ENCODE measurements at places on chromosomes 16 and 17. TPM values are rescaled to one million over a fixed set of nuclear protein-coding genes. Genes with fewer than 3 reads are reported as not detected.

Gene PIPOX
- total RNA-seq = 1.5 TPM

DNA sequence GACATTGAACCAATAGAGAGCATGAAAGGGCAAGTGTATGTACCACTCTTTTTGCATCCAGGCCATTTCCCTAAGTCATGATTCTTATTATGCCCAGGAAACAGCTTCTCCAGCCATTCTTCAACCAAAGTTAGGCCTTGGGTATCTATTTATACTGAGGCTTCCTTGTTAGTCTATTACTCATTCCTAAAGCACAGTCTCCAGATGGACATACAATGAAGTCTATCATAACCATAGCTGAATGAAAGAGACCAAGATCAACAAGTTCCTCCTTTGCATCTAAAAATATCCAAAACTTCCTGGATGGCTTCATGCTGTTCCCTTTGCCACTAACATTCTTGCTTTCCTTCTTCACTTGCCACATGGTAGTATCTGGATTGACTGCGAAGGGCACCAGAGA is 265.9 kb downstream of the CDH8 start:
- DNase-seq = no peak

DNA sequence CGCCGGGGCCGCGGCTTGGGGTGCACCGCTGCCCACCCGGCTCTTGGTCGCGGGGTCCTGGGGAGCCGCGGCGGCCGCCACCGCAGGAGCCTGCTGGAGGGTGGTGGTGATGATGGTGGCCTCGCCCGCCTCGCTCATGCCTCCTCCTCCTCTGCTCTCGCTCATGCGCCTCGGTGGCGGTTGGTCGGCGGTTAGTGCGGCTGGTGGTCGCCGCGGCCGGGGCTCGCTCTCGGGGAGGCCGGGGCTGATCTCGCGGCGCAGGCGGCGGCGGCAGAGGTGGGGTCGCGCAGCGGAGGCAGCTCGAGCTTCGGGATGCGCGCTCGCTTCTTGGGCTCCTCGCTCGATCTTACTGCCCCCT is 41.6 kb downstream of the AHSP start:
- DNase-seq = no peak

GRCh38 chr17:55320594-55321426 is 56.0 kb downstream of the HLF start:
- DNase-seq = no peak

- no peak for DNase-seq
Observed at GRCh38 chr17:56821847-56822534, 11.7 kb downstream of the C17orf67 start.

DNA sequence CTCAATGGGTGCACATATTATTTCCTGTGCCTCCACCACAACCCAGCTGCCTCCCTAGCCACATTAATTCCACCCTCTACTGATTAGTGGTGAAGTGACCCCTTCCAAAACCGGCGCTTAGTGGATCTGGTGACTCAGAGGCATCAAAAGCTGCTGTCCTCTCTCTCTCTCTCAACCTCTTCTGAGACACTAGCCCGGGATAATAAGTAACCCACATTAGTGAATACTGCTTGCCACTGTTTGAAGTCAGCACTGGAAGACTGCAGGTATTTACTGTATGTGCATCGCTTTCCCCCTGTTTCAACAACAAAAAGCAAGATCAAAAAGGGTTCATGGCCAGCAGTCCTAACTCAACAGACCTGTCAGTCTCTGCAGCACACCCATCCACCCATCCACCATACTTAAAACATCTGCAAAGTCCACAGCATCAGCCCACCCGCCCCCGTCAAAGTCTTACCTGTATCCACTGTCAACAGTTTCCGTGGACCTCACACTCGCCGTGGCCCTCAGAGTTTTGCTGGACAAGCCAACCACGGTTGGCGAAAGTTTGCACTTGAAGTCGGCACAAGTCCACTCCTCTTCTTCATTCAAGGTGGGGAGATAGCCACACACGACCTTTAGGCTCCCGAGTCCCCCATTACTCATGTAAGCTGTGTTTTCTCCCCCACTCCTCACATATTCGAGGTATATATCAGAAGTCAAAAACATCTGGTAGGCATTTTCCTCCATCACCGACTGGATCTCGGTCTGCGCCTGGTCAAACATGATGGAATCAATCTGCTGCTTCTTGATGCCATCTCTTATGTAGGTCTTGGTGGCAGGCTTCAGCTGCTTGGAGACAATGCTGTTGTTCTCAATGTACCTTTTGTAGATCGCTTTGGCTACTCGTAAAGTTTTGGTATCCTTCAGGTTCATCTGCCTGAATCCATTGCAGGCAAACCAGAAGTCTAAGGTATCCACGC is 3.8 kb downstream of the AXIN2 start:
- DNase-seq = no peak

- no peak for DNase-seq
Observed at GRCh38 chr16:17149904-17150483, 320.8 kb downstream of the XYLT1 start.

DNA sequence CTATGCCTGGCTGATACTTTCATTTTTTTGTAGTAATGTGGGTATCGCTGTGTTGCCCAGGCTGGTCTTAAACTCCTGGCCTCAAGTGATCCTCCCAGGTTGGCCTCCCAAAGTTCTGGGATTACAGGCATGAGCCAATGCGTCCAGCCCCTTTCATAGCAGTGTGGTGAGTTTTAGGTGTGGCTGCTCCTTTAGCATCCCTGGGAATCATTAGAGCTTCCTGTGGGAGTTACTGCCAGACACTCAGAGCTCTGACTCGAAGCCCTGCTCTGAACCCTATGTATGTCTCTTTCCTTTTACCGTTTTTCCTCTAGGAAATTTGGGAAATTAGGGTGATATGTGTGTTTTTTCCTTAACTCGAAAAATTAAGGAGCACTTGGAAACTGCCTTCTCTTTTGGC is 44.5 kb downstream of the NDE1 start:
- DNase-seq = no peak

All from sciatic nerve (tissue), 2 donors.